Foreskin keratinocyte (primary cell): ENCODE measurements at places on chromosomes 12 and 14. TPM values are rescaled to one million over a fixed set of nuclear protein-coding genes. Genes with fewer than 3 reads are reported as not detected.

ABCC9 gene
- 0.03 and 0.04 TPM in 2 replicates for total RNA-seq

KLHL42 gene
- total RNA-seq = 27.8 and 30.5 TPM in 2 replicates

FSCB gene
- not detected in 2 replicates for total RNA-seq

MYO1A gene
- not detected in 2 replicates for total RNA-seq

KCNC2 gene
- total RNA-seq = not detected in 2 replicates

SLC15A4 gene
- 25.9 and 29.0 TPM in 2 replicates for total RNA-seq

GOLGA3 gene
- 50.2 and 58.3 TPM in 2 replicates for total RNA-seq

ABCD2 gene
- 0.03 and 0.04 TPM in 2 replicates for total RNA-seq

LIN52 gene
- total RNA-seq = 6.5 and 7.0 TPM in 2 replicates

VRTN gene
- not detected in 2 replicates for total RNA-seq

RNASE4 gene
- total RNA-seq = 3.3 and 6.5 TPM in 2 replicates

SSPN gene
- total RNA-seq = 0.49 and 0.51 TPM in 2 replicates

SLC25A47 gene
- total RNA-seq = not detected in 2 replicates

HOXC6 gene
- total RNA-seq = 3.9 and 4.3 TPM in 2 replicates

PIANP gene
- total RNA-seq = 0.04 TPM in 1 of 2 replicates, not detected in the other

TAS2R9 gene
- total RNA-seq = not detected in 2 replicates

FCF1 gene
- 50.2 and 55.2 TPM in 2 replicates for total RNA-seq

NR4A1 gene
- total RNA-seq = 3.0 and 3.5 TPM in 2 replicates
